Sciatic nerve (tissue), 2 donors: ENCODE measurements at places on chromosomes 5 and 9.

DNA sequence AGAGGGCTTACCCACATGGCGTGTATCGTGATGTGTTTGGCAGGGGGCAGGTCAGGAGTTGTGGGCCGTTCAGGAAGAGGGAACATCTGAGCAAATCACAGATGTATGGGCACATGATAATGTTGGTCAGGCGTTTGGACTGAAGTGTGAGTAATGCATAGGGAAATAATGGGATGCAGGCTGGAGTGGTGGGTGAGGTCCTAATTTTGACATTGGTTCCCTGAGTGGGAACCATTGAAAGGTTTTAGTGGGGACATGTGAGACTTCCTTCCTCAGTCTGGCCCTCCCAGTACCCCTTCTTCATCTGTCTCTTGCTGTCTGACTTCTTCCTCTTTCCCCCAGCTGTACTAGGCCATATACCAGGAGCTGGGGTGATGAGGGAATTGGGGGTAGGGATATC, 7.6 kb downstream of the OTULIN start:
- DNase-seq, result no peak

DNA sequence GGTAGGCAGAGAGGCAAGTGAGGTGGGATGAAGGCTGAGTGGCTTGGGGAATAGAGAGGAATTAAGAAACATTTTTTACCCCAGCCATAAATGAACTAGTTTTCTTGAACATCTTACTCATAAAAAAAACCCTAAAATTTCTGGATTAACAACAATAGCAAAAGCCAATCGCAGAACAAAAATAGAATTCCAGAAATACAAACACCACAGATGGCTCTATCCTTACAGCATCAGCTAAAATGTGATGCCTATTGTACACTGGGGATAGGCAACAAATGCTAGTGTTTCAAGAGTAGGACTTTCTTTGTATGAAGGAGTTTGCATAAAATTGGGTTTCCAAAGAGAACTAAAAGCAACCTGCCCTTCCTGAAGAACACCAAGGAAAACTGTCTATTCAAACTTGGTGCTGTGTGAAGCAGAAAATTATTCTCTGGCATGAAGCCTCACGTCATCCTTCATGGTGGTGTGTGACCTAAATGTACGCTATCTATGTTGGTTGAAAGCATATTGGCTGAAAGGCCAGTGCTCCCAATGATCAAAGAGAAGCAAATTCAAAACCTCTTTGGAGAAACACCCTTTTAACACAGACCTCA, 82.9 kb downstream of the JAKMIP2 start:
- no peak for DNase-seq

DNA sequence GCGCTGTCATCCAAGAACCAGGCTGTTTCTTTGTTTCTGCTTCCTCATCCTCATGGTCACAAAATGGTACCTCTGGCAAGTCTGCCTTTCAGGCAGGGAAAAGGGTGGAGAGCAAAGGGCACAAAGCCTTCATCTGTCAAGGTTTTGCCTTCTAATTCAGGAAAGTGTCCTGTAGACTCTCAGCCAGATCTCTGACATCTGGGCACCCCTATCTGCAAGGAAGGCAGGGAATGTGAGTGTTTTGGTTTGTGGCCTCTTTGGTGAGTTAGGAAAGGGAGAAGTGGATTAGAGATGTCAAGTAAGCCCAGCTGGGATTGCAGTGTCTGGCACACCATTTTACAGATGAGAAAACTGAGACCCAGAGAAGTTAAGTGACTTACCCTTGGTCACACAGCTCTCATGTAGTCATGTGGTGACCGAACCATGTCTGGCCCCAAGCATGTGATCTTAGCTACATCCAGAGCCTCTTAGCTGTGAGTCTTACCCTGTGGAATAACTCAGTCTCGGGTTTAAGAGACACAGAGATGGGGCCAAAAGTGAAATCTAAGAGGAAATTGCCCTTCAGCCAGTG, 115.6 kb upstream of the SAP30L start:
- DNase-seq, result no peak

DNA sequence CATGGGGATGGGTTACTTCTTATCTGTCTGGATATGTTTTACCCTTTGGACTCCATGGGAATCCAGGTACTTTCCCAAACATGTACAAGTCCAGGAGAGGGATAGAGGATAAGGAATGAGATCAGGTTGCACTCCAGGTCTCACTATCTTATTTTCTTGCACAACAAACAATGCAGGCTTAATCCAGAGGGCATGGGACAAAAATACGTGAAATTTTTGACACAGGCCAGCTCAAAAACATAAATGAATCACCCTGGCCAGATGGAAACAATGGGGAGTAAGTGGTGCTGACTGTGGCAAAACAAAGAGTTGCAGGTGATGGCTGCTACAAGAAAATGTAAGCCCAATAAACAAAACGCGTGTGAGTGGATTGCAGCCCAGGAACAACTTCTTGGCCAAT, 69.4 kb upstream of the GAS1 start:
- DNase-seq, result no peak

- DNase-seq, result no peak
These were observed 127.1 kb downstream of the TRIO start for GRCh38 chr5:14270209-14270702.

- DNase-seq, result no peak
These were observed 1858.4 kb downstream of the EFNA5 start for GRCh38 chr5:105812304-105812703.

GRCh38 chr9:1434052-1434767, 384.1 kb downstream of the DMRT2 start:
- no peak for DNase-seq

- DNase-seq, result no peak
These were observed 91.9 kb upstream of the PTPRD start for GRCh38 chr9:10704720-10705119.

GRCh38 chr9:96279932-96280331, 22.0 kb downstream of the HSD17B3 start:
- no peak for DNase-seq

- DNase-seq, result no peak
These were observed at the start of gene PCDHB14 for GRCh38 chr5:141223112-141223783. TSS of gene PCDHB14 (plus strand) at chr5:141223343. CDS start at chr5:141223506, 163 bp downstream.

- DNase-seq, result no peak
These were observed 52.1 kb downstream of the GDNF start for GRCh38 chr5:37787742-37788141.

DNA sequence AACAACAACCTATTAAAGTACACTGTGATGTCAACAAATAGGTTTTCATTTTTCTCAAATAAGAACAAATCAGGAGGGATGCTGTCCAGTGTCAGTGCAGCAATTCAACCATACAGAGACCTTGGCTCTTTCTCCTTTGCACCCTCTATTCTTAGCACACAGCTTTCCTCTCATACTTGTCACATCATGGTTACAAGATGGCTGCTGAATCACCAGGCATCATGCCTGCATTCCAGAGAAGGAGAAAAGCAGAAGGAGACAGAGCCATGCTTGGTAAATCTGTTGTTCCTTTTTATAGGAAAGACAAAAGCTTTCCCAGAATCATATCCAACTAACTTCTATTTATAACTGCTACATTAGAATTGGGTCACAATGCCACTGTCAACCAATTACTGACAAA, 124.7 kb upstream of the VLDLR start:
- no peak for DNase-seq

DNA sequence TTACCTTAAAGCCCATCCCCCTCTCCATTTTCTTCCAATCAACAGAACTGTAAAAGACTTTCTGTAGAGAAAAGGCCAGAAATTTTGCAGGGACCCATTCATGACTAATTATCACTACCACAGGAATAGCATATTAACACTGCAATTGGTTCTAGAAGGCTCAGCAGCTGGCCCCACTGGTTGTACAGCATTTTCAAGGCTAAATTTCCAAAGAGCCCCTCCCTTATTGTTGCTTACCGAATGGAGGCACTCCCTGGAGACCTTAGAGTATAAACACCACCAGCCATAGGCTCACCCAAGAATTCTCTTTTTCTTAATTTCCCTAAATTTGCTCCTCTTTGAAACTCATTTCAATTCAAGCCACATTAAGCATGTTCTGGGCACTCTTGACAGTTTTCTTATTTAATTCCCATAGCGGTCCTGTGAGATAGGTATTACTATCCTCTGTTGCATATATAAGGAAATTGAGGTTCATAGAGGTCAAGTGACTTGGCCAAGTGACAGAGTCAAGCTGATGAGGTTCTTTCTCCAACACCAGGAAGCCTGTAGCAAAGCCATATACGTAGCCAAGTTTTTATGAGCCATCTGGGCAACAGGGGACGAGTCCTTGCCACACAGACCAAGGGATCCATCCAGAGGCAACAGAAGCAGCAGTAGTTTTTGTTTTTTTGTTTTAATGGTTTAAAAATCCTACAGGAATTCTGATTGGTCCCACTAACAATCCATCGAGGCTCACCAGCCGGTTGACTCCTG, 83.9 kb upstream of the NR5A1 start:
- no peak for DNase-seq

- DNase-seq, result no peak
These were observed 32.2 kb downstream of the POLR1E start for GRCh38 chr9:37517923-37518322.

- no peak for DNase-seq
These were observed 8.9 kb upstream of the AKNA start for GRCh38 chr9:114396558-114397218.

GRCh38 chr9:115413304-115413703, 295.3 kb upstream of the TNC start:
- no peak for DNase-seq

DNA sequence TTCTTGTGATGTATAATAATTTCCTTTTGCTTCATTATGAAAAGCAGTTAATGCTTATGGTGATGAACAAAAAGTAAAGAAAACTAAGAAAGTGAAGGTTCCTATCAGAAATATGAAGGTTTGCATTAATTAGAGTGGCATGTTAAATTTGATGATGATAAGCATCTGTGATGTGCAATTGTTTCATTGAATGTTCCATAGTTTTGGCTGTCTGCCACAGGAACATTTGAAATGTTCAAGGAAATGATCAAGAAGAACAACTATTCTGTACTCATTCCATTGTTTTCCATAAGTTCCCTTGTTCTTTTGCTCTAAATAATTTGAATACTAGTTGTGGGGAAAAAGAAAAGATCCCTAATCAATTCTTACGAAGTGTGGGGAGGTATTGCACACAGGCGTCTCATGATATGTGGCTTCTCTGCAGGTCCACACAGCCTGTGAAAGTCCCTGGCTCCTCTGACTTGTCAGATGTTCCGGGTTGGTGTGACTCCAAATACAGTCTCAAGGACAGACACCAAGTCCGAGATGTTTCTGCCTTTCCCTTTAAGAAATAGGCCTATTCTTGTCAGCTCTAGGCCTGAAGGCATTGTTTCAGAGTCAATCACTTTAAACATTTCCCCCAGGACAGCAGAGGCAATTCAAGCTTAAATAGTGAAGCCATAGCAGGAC, 152.6 kb upstream of the MAST4 start:
- no peak for DNase-seq

- DNase-seq, result no peak
These were observed 21.8 kb upstream of the DENND4C start for GRCh38 chr9:19208653-19209052.

DNA sequence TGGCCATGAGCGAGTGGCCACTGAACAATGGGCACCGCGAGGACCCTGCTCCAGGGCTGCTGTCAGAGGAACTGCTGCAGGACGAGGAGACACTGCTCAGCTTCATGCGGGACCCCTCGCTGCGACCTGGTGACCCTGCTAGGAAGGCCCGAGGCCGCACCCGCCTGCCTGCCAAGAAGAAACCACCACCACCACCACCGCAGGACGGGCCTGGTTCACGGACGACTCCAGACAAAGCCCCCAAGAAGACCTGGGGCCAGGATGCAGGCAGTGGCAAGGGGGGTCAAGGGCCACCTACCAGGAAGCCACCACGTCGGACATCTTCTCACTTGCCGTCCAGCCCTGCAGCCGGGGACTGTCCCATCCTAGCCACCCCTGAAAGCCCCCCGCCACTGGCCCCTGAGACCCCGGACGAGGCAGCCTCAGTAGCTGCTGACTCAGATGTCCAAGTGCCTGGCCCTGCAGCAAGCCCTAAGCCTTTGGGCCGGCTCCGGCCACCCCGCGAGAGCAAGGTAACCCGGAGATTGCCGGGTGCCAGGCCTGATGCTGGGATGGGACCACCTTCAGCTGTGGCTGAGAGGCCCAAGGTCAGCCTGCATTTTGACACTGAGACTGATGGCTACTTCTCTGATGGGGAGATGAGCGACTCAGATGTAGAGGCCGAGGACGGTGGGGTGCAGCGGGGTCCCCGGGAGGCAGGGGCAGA, 53.3 kb downstream of the JADE2 start:
- DNase-seq, result no peak

DNA sequence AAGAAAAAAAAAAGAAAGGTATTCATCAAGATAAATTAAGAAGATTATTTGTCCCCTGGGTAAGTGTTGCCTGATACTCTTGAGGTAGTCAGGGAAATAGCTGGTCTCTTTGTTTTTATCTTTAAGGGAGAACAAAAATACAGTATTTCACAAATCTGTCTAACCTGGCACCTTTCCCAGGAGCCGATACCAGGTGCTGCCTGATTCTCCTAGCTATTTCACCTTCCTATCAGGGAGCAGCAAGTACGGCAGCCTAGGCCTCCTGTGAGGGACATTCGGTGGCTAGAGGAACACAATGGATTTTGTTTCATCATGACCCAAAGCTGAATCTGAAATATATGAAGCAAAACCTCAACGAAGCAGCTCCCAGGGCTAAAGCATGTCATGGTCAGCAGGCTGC, 86.0 kb downstream of the TARS1 start:
- DNase-seq, result no peak

DNA sequence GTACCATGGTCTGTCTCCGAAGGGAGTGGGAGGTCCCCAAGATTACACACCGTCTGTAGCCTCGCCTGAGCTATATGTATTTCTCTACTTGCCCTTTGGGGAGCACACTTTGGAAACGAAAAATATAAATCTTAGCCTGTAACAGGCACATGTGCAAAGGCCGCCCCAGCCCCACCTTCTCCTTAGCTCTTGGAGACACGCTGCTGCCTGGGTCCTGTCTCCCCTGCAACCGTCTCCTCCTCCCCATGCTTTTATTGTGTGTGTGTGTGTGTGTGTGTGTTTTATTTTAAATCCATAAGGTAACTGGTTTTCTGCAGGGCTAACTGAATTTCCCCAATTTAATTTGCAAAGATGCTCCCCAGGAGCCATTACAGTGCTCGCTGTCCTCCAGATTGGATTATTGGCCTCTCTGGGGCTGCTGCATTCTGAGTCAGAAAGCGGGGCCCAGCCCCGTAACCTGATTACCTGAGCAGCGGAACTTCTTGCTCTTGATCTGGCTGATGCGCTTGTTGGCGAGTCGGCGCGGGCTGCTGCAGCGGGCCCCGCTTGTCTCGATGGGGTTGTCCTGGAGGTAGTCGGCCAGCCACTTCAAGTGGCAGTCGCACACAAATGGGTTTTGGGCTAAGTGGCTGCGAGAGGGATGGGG, 193.3 kb upstream of the PANK3 start:
- no peak for DNase-seq

- no peak for DNase-seq
These were observed 229.9 kb upstream of the RIOK2 start for GRCh38 chr5:97412959-97413358.

GRCh38 chr5:59609501-59610265, 283.8 kb downstream of the PDE4D start:
- DNase-seq, result no peak

DNA sequence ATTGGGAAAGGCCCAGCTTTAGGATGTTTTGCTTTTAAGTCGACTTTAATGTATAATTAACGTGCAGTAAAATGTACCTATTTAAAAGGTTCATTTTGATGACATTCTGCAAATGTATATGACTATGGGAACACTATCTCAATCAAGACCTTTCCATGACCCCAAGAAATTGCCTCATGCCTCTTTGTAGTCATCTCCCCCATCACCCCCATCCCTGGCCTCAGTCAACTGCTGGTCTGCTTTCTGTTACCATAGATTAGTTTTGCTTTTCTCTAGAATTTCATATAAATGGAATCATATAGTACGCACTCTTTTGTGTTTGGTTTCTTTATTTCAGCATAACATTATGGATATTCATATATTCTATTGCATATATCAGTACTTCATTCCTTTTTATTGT, 80.7 kb upstream of the C9orf72 start:
- DNase-seq, result no peak
